ENCODE measurements at places on chromosomes 7 and 10.

DNA sequence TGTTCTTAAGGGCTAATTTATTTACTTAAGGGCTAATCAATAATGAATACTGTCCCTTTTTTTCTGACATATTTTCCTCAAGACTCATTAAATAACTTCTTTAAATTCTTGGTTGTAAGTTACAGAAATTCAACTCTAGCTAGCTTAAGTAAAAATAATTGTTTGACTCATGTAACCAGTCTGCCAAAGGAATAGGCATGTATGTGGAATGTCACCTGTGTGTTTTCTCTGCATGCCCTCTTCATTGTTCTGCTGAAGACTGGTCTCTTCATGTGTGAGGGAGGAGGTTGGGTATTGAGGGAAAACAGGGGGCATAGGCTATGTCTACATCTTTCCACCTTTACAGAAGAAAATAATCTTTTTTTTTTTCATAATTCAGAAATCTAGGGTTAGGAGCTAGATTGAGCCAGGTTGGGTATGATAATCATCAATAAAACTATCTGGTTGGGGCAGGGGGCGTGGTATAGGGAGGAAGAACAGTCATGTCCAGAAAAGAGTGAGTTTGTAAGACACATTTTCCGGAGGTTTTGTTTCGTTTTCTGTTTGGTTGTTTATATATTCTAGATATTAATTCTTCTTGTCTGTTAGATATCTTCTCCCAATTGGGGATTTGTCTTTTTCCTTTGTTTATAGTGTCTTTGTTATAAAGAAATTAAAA lies 37.9 kb downstream of the EXOC4 start:
- H3K27ac ChIP-seq = no peak overlapping the region
- peaks cover 7% of the 10 kb centered on the region for H3K4me1 ChIP-seq
- peaks cover 53% of the 10 kb centered on the region for H3K36me3 ChIP-seq
- H3K4me3 ChIP-seq = no peak overlapping the region
- DNase-seq = no peak
- no peaks in the 10 kb centered on the region for H3K27me3 ChIP-seq

DNA sequence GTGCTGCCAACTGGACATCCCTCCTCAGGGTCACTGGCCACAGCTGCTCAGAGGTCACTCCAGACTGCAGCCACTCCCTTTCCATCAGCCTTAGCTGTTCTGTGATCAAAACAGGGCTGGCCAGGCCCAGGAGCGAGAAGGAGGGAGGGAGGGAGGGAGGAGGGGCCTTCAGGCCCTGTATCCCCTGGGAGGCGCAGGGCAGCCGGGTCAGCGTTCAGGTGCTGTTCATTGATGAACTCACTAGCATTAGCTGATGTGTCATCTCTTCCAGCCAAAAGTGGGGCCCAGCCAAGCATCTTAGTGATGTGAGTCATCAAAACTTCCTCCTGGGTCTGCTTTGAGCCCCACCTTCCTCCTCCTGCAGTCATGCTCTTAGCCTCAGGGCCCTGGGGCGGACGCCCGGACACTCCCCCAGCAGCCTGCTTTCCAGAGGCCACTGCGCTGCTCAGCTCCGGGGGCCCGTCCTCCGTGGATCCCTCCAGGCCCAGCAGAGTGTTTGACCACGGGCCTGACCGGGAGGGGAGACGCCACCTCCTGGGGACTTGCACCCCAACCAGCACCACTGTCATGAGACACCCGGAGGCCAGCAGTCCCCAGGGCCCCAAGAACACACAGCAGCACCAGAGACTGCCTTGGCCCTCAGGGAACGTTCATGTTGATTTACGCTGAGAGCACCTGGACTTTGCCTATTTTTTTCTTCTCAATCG lies 149.2 kb downstream of the PRKAG2 start:
- H3K4me3 ChIP-seq = no peak overlapping the region
- peaks cover 22% of the 10 kb centered on the region for H3K4me1 ChIP-seq
- H3K36me3 ChIP-seq = no peaks in the 10 kb centered on the region
- no peaks in the 10 kb centered on the region for H3K27me3 ChIP-seq
- DNase-seq = no peak

GRCh38 chr10:12388671-12389070 lies 39.3 kb downstream of the CAMK1D start:
- peaks cover 36% of the 10 kb centered on the region for H3K4me1 ChIP-seq
- no peak overlapping the region for H3K27ac ChIP-seq
- no peak for DNase-seq
- H3K36me3 ChIP-seq = no peaks in the 10 kb centered on the region

- peaks cover 63% of the 10 kb centered on the region for H3K4me1 ChIP-seq
- H3K4me3 ChIP-seq = no peak overlapping the region
- no peak for DNase-seq
- peak overlapping the region; percentile 67 for H3K27ac ChIP-seq
- no peaks in the 10 kb centered on the region for H3K27me3 ChIP-seq
These were observed 38.1 kb downstream of the ELMO1 start for GRCh38 chr7:37410305-37411229.

- H3K27ac ChIP-seq = no peak overlapping the region
- no peaks in the 10 kb centered on the region for H3K36me3 ChIP-seq
- H3K4me1 ChIP-seq = no peaks in the 10 kb centered on the region
- H3K4me3 ChIP-seq = no peak overlapping the region
- DNase-seq = no peak
- H3K27me3 ChIP-seq = no peaks in the 10 kb centered on the region
These were observed 165.7 kb downstream of the NPSR1 start for GRCh38 chr7:34823650-34824258.

DNA sequence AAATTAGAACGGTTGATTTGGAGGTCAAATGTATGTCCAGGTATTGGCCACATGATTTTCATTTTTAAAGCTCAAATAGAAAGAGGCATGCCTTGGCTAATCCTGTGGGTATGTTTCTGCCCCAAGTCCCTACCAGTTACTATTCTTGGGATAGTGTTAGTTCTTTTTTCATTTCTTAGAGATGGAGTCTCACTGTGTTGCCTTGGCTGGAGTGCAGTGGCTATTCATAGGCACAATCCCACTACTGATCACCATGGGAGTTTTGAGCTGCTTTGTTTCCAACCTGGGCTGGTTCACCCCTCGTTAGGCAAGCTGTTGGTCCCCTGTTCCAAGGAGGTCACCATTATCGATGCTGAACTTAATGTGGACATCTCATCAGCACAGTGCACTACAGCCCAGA lies 46.3 kb downstream of the NRP1 start:
- no peaks in the 10 kb centered on the region for H3K27me3 ChIP-seq
- H3K27ac ChIP-seq = no peak overlapping the region
- DNase-seq = no peak
- no peak overlapping the region for H3K4me3 ChIP-seq
- H3K36me3 ChIP-seq = no peaks in the 10 kb centered on the region

DNA sequence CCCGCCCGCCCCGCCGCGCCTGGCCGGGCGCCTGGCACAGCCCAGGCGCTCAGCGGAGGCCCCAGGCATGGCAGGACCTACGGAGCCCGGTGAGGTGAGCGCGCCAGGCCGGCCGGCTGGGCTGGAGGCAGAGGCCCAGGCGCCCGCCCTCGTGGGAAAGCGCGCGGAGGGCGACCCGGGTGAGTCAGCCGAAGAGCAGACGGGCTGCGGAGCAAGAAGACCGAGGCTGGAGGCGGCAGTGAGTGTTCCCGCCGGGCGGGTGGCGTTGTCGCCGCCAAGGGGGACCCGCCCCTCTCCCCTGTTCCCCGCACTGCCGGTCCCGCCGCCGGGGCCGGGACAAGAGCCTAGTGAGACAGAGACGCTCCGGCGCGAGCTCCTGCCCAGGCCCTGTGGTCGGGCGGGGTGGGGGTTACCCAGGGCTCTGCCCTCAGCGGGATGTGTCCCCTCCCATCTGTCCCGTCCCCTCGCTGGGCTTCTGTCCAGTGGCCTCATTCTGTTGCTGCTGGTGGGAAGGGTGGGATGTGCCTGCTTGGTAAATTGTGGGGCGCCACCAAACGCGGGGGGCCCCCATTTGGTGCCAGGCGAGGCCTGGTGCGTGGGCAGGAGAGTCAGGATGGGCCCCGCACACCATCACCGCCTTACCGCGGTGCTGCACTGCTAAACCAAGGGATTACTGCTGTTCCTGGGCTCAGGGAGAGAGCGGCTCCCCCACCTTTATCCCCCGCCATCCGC lies 17.0 kb upstream of the NODAL start:
- peak overlapping the region; percentile 18 for H3K4me3 ChIP-seq
- DNase-seq = peak; percentile 83
- no peak overlapping the region for H3K27ac ChIP-seq
- H3K4me1 ChIP-seq = peaks cover 48% of the 10 kb centered on the region
- H3K36me3 ChIP-seq = no peaks in the 10 kb centered on the region
- peaks cover 51% of the 10 kb centered on the region for H3K27me3 ChIP-seq

GRCh38 chr10:14454206-14454605 lies 123.5 kb upstream of the FRMD4A start:
- DNase-seq = no peak
- H3K4me3 ChIP-seq = no peak overlapping the region
- peaks cover 3% of the 10 kb centered on the region for H3K4me1 ChIP-seq
- no peaks in the 10 kb centered on the region for H3K27me3 ChIP-seq
- no peaks in the 10 kb centered on the region for H3K36me3 ChIP-seq

DNA sequence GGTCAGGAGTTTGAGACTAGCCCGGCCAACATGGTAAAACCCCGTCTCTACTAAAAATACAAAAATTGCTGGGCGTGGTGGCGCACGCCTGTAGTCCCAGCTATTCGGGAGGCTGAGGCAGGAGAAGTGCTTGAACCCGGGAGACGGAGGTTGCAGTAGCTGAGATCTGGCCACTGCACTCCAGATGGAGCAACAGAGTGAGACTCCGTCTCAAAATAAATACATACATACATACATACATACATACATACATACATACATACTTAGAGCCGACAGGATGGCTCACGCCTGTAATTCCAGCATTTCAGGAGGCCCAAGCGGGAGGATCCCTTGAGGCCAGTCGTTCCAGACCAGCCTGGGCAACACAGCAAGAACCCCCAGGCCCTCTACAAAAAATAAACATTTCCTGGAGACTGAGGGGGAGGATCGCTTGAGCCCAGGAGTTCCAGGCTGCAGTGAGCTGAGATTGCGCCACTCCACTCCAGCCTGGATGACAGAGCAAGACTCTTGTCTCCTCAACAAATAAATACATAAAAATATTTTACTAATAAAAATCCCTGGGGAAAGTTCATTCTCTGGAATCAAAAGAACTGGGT lies 90.9 kb upstream of the TNRC18 start:
- no peaks in the 10 kb centered on the region for H3K27me3 ChIP-seq
- no peak for DNase-seq

DNA sequence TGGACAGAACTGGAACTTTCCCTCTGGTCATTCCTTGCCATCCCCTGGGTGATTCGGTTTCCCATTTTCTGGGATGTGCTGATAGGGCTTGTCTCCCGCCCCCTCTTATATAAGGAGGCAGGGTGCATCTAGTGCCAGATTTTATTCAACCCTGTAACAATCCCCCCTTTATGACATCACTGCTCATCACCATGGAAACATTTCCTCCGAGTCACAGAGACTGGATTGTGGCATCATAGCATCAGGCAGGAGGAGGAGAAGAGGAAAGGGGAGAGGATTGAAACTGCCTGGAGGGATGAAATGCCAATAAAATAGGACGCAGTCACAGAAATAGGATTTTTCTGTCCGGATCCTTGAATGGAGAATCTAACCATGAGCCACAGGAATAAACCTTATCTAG lies 25.0 kb downstream of the SORCS3 start:
- H3K36me3 ChIP-seq = no peaks in the 10 kb centered on the region
- no peaks in the 10 kb centered on the region for H3K4me1 ChIP-seq
- DNase-seq = no peak
- no peak overlapping the region for H3K27ac ChIP-seq
- H3K4me3 ChIP-seq = no peak overlapping the region
